ENCODE measurements at places on chromosomes 2 and 18.

DNA sequence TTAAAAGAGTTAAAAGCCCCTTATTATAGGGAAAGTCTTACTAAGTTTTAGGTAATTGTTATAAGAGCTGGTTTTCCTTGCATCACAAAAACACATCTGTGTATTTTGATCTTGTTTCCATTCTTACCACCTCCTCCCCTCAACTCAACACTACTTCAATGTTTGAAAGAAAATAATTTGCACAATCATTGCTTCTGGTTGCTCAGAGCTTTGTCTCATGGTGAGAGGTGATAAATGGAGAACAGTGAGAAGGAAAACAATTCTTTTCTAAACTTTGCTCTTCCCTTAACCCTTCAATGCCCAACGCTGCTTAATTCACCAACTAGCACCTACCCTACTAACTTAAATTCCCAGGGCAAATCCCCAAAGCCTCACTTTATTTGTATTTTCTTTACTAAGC, 268.1 kb upstream of the LINC00305 start:
- no peak for DNase-seq

DNA sequence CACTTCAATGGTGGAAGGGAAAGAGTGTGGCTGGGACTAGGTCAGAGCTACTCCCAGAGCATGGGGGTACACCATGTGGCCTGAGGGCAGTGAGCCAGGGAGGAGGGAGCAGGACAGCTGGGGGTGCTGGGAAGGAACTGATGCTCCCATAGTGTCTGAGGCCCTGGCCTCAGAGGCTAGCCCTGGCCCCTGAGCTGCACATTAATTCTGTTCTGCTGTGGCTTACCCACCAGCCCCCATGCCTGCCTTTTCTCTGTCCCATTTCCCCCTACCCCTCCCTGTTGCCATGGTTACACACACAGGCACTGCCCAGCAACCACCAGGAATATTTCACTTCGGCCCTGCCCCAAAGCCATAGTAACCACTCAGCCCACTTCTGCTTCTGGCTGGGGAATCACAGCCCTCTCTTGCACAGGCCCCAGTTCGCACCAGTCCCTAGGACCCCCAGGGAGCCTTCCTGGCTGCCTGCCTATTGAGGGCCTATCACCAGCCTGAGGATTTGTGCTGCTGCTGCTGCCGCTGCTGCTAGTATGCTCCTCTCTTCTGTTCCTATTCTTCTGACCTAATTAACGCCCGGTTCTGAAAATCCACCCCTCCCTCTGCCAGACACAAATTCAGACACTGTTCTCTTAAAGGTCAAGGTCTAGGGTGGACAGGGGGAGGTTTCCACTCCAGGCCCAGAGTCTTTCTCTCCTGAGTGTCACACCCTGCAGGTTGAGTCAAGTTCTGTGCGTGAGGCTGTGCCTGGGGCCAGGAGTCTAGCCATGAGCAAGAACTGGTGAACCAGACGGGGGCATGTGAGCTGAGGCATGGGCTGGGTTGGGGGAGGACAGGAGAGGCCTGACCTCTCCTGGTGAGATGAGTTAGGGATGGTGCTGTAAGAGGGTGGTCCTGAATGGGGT, 87.1 kb upstream of the MCFD2 start:
- DNase-seq: peak; percentile 57

- no peak for DNase-seq
These were observed 988.8 kb downstream of the LRP1B start for GRCh38 chr2:141142025-141142424.

GRCh38 chr2:172282944-172283343, 144.4 kb upstream of the ITGA6 start:
- DNase-seq: no peak

DNA sequence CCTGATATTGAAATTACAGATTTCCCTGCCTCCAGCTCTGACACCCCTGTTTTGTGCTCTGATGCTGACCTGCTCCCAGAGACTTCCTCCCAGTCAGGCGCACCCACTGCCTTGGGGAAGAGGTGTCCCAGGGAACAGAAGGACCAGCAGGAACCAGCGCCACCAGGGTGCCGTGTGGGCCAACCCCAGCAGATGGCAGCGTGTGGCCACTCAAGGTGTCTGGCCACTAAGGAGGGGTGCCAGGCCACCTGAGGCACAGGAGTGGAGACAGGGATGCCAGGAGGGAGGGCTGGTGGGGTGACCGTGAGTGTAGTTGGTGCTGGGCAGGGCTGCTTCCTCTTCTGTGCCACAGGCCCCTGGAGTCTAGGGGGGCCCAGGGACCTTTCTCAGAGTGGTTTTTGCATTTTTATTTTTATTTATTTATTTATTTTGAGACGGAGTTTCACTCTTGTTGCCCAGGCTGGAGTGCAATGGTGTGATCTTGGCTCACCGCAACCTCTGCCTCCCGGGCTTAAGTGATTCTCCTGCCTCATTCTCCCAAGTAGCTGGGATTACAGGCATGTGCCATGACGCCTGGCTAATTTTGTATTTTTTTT, 56.0 kb downstream of the TEX44 start:
- peak; percentile 60 for DNase-seq

- DNase-seq: no peak
These were observed 378.5 kb upstream of the ID2 start for GRCh38 chr2:8303322-8303832.

- no peak for DNase-seq
These were observed 195.8 kb downstream of the MTX2 start for GRCh38 chr2:176464886-176465564.

DNA sequence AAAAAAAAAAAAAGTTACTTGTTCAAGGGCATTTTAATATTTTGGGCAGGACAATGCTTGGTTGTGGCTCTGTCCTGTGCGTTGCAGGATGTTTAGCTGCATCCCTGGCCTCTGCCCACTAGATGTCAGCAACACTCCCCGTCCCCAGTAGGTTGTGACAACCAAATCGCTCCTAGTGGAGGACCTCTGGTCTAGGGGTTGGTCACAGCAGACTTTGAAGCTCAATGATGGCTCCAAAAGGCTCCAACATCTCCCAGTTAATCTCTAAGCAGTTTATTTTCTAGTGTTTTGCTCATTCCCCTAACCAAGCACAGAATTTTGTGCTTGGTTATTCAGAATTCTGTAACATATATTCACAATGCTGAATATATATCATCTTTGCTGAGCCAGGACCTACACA, 67.0 kb downstream of the CHRNA1 start:
- peak; percentile 55 for DNase-seq

DNA sequence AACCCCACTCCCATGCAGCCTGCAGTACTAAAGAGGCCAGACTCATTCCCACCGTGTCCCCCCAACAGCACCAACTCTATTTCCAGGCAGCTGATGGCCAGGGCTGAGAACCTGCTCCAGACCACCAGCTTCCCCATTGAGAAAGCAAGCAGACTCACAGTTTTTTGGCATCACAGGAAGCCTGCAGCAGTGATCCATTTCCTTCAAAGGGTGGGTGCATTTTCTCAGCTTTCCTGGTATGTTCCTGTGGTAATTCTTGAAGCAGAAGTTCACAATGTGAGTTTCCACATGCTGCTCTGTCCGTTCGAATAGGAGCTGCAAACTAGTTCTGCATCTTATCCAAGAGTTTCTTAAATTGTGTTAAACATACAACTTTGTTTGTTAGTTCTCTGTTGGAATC, 1249.6 kb upstream of the FAM98A start:
- no peak for DNase-seq

DNA sequence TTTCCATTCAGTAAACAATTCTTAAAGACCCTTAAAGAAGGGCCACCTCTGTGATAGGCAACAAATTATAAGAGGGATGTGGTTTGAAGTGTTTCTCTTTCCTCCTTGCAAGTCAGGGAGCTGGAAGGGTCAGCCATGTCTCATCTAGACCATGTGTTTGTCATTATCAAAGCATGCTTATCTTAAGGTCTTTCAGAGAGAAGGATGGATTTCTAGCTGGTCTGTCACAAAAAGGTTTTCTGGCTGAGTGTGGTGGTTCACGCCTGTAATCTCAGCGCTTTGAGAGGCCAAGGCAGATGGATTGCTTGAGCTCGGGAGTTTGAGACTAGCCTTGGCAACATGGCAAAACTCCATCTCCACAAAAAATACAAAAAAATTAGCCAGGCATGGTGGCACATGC, 59.2 kb upstream of the PEX13 start:
- no peak for DNase-seq

- DNase-seq: no peak
These were observed 357.1 kb downstream of the CCDC85A start for GRCh38 chr2:56540916-56541315.

DNA sequence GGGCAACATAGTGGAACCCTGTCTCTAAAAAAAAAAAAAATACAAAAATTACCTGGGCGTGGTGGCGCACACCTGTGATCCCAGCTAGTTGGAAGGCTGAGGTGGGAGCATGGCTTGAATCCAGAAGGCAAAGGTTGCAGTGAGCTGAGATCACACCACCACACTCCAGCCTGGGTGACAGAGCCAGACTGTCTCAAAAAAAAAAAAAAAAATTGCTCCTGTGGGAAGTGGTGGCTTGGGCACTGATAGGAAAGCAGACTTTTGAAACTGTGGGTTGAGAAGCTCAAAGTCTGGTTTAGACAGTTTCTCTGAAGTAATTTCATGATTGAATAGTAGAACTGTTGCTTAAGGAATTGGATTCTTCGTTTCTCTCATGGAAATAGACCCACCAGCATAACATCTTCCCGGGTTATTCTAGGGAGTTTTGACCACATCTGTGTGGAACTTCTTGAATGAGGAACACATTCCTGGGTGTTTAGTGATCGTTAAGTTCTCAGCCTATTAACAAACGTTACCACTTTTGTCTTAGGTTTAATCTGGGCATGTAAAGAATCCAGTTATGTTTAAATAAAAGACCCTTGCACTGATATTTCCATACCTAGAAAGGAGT, 33.5 kb downstream of the GRHL1 start:
- no peak for DNase-seq

Measured in neural crest cell (in vitro differentiated cells).